ENCODE measurements at places on chromosomes 3 and 15.

- DNase-seq: no peak
Observed at GRCh38 chr15:27796405-27797320, 302.5 kb downstream of the OCA2 start.

DNA sequence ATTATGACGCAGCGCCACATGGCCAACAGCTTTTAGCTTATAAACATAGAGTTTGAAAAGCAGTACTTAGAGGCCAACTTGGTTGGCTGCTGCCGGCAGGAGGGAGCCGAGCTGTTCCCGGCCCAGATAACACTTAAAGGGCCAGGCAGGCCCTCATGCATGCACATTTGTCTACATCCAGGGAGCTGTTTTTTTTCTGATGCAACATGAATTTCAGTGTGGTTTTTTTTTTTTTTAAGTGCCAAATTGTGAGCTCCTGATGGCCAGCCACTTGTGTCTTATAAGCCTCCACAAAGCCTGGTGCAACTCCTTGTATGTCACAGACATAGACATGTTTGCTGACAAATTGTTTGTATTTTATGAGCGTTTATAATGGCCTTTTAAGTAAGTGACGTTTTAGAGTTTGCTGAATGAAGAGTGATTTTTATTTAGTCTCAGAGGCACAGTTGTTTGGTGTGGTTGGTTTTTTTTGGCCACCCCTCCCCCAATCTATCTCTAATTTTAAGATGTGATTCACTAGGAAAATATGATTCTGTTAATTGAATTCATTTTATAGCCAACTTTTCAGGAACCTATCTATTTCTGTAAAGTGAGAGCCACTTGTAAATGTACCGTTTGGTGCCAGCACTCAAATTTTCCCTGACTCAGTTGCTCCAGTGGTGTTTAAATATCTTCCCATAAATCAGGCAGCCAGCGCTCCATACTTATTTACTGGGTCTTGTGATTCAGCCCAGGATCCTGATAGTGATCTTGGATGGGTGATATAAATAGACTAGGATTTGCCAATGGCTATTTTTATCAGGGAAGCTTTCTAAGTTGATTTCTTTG lies 134.3 kb downstream of the VGLL4 start:
- DNase-seq: peak; percentile 55

GRCh38 chr15:63407612-63408011 lies 26.0 kb upstream of the CA12 start:
- no peak for DNase-seq

GRCh38 chr3:133820129-133820528 lies 14.5 kb downstream of the SRPRB start:
- DNase-seq: no peak

DNA sequence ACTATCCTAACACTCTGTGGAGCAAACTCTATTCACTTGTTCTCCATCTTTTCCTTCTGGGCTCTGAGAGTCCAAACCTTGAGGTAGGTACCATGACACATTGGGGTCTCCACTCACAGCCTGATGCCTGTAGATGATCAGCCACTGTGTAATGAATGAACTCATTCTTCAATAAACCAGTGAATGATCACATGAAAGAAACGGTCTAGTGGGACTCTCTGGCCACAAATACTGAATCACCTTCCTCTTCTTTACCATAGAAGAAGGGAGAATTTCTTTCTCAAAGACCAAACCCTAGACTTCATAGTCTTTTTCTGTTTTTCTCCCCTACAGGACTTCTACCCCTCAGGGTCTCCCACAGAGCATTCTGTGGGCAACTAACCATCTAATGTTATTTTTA lies 20.5 kb upstream of the ABHD2 start:
- no peak for DNase-seq

DNA sequence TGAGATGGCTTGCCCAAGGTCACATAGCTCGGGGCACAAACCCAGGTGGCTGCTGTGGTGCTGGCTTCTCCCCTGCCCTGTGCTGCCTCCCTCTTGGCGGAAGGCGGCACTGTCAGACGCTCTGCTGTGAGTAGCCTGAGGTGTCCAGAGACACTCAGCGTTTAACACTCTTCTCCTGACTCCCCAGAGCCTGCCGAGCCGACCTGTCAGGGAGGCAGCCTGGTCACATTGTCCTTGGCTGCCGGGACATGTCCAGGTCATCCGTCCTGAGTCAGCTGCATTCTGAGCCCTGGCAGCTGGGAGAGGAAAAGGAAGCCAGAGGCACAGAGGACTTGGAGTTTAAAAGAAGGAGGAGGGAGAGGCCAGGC lies 4.7 kb downstream of the LMAN1L start:
- DNase-seq: no peak

- no peak for DNase-seq
Observed at GRCh38 chr3:144272680-144273079, 301.1 kb downstream of the DIPK2A start.

- DNase-seq: no peak
Observed at GRCh38 chr3:197227780-197228574, 70.4 kb downstream of the DLG1 start.

DNA sequence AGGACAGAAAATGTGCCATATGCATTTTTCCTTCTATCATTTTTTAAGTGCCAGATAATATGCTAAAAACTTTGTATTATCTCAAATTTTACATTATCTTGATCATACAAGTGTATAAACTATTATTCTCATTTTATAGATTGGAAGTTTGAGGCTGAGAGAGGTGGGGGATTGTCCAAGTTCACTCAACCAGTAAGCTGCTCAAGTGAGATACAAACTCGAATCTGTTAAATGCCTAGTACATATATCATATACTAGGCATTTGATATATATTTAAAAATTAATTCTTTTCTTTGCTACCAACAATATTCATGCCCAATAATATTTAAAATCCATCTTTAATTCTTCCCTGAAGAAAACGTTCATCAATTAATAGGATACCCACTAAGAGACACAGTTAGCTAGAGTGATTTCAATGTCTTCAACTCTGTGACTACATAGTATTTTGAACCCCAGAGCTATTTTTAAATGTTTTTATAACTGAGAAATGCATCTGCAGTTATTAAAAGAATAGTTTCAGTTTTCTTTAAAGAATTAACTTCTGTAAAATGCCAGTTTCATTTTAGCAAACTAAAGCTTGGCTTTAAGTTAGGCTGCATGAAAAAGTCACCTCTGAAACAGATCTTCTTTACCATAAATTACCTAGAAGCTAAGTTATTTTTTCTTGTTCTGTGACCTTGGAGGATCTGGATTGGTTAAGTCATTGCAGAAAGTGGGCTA lies 40.4 kb downstream of the IQCB1 start:
- no peak for DNase-seq

- DNase-seq: no peak
Observed at GRCh38 chr15:42363487-42363886, 4.2 kb downstream of the CAPN3 start.

DNA sequence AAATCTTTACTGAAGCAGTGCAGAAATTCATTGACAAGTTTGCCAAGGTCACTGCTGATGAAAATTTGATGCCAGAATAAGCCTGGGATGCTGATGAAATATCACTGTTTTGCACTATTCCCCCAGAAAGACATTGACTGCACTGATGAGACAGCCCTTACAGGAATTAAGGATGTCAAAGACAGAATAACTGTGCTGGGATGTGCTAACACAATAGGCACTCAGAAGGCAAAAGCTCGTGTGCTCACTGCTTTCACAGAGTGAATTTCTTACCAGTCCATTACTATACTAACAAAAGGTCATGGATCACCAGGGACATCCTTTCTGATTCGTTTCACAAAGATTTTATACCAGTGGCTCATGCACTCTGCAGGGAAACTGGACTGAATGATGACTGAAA lies 69.4 kb downstream of the MCF2L2 start:
- DNase-seq: no peak

GRCh38 chr3:12395349-12396012 lies 88.8 kb upstream of the TSEN2 start:
- no peak for DNase-seq

DNA sequence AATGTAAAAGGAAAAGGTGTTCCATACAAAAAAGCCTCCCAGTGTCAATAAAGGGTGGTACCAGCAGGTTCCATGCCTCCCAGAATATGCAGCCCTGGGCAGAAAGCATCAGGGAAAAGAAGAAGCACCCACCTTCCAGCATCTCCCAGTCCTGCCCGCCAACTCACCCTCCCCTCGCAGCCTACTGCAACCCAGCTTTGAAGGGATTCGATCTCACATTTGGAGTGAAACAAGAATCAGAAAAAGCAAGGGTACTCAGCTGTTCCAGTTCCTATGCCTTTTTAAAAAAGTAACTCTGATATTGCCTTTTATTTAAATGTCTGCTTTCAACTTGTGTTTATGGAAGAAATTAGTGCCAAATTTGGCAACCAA lies 166.9 kb downstream of the ADAMTS17 start:
- no peak for DNase-seq

DNA sequence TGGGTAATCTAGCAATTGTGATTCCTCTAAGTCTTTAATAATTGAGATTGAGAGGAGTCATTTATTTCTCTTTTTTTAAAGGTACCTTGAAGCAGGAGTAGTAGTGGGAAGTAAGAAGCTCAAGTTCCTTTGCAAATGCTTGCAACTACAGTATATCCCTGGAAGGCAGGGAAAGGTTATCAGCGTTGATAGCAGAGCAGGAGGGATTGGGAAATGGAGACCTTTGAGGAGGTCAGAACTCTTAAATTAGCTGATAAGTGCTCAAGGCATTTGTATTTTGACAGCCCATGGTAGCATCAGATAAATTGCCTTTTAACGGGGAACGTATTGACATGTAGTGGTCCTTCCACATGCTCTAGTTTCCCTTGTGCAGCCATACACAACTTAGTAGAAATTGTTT lies 47.7 kb downstream of the MEF2A start:
- DNase-seq: no peak

- no peak for DNase-seq
Observed at GRCh38 chr3:189490749-189491148, 140.4 kb upstream of the TP63 start.

- no peak for DNase-seq
Observed at GRCh38 chr3:77967621-77968020, 927.7 kb downstream of the ROBO2 start.

DNA sequence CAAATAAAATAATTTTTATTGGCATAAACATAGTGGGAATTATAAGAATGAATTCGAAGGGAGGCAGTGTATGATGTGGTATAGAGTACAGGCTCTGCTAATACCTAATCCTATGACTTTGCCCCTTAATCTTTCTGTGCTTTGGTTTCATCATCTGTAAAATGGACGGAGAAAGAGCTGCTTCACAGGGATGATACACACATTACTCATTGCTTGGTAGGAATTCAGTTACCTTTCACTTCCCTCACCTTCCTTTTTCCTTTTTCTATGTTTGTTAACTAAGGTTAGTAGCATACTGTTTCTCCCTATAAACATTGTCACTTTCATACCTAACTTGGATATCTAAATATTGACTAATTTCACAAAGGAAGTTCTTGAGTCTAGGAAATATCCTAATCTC lies 36.2 kb downstream of the LEKR1 start:
- no peak for DNase-seq

DNA sequence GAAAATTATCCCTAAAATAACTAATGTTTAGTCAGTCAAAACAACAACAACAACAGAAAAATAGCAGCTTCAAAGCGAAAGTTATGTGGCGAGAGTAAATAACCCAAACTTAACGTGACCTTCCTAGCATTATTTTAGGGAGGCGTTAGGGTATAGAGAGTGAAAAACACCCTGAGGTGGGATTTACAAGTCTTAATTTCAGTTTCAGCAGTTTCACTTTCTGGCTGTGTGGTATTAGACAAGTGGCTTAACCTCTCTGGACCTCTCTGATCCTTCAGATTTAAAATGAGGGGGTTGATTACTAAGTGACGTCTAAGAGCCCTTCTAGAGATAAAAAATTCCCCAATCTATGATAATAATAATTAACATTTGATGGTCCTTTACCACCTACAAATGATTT lies 291.2 kb downstream of the ZBTB20 start:
- no peak for DNase-seq

GRCh38 chr15:33980159-33980558 lies 11.9 kb downstream of the CHRM5 start:
- DNase-seq: no peak

DNA sequence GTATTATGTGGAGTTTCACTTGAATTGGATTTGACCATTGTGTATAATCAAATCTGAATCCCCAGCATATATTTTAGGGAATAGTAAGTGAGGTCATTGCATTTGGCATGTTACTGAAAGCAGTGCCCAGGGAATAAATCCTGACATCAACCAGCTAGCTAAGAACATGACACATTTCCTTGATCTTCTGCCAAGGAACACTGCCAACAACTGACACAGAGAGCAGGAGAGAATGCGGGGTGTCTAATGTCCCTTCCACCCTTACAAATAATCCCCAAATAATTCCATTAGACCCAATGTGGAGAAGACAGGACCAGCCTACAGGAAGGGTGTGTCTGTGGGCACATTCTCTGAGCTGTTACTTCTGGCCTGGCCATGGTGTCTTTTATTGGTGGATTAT lies 30.6 kb upstream of the UBE3A start:
- no peak for DNase-seq

DNA sequence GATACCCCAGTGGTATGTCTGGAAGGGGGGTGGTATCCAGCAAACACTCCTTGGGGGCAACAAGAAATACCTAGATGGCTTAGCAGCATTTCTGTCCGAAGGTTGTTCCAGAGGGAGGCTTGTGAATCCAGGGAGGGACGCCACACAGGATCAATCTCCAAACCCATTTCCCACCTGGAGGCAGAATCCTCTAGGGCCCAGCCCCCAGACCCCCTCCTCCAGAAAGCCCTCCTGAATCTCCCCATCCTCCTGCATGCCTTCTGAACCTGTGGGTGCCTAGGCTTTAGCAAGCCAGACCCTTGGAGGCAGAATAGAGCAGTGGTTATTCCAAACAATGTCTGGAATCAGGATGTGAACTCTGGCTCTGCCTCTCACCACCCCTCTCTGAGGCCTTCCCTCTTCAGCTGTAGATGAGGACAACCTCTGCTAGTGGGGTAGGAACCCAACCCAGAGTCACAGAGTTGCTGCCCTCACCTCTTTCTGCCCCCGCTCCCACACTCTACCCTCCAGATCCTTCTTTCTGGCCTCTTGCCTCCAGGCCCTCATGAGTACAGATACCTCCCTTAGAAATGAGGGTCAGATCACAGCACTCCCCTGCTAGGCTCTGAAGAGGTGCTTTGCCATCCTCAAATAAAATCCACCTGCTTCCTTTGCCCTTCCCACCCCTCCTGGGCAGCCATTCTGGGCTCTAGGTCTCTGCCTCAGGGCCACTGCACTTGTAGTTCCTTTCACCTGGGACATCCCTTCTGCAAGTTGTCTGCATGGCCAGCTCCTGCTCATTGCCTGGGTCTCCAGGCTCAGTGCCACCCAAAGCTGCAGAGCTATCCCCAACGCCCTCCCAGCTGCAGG lies 8.1 kb downstream of the CISH start:
- no peak for DNase-seq

All from hematopoietic multipotent progenitor cell treated with erythropoietin and hydrocortisone succinate and interleukin-3 and kit ligand, for 6 days (in vitro differentiated cells).